ENCODE measurements at places on chromosomes 5 and 9.
A peak's percentile ranks its signal among the peaks of the same experiment; 100 is the strongest.

DNA sequence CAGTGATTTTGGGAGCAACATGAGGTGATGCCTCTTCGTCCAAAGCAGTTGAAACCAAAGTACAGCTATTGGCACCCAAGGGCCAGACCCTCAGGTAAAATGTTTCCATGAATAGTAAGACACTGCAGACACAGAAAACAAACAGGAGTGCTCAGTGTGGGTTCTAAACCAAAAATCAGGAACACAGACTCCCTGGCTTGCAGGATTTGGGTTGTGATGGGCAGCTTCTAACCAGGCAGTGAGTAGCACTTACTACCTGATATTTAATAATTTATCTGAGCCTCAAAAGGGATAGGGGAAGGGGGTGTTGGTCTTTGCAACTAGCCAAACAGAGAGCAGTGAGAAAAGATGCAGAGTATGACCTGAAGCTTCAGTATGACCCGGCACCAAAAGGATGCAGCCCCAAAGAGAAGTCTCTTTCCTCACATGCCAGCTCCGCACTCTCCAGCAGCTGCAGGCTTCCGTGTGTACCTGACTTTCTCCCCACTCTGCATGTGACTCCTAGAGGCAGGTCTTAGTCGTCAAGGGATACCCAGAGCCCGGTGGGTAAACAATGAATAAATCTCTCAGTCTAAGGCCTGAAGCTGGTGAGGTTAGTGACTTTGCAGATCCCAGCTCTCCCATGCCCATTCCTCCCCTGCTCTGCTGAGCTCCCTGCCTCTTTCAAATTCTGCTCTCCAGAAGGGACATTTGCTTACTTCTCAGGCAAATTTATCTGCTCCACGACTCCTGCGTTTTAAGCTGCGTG, 105.4 kb upstream of the SPOCK1 start:
- DNase-seq, result no peak

DNA sequence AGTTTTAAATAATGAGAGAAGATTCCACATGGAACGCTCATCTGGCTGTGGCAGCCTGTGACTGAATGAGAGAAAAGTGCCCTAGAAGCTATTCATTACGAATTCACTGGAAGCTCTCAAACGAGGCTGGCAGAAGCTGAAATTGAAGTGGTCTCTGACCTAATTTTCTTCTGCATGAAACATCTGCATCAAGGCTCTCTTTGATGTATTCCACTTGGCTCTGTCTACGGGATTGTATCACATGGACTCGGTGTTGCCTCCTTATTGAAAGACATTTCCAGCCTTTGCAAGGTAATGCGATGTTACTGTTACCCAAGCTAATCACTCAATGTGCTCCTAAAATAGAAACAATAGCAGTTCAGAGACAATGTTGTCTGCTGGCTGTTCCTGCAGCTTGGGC, 246.9 kb upstream of the ZNF462 start:
- no peak for DNase-seq

- peak; percentile 19 for DNase-seq
Measured at GRCh38 chr5:134174841-134175839, 1.6 kb downstream of the SKP1 start.

DNA sequence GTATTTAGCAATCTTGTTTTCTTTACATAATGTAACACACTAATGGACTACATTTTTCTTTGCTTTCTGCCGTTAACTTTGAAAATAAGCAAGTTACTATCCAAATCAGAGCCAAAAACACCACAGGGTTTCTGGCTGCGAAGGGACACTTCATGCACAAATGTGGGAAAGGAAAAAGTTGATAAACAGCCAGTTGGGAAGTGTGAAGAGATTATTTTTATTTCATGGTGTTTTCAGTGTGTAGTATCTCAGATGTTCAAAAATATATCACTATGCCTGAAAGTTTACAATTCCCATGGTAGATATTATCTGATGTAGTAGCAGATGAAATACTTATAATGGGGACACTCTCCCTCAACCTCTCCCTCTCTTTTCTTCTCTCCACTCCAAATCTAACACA, 135.3 kb downstream of the CETN3 start:
- DNase-seq, result no peak

DNA sequence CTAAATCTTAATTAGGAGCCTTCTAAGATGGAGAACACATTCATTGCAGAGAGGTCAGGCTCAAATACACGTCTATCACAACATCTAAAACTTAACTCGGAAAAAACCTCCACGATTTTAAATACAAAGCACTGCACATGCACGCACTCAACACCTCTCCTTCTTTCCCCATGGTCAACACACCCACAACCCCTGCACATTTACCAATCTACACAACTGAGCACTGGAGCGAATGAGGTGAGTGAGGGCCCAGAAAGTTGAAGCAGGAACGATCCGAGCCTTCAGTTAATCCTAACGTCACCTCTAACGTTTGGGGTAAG, 278 bp upstream of the NIPSNAP3A start:
- no peak for DNase-seq

DNA sequence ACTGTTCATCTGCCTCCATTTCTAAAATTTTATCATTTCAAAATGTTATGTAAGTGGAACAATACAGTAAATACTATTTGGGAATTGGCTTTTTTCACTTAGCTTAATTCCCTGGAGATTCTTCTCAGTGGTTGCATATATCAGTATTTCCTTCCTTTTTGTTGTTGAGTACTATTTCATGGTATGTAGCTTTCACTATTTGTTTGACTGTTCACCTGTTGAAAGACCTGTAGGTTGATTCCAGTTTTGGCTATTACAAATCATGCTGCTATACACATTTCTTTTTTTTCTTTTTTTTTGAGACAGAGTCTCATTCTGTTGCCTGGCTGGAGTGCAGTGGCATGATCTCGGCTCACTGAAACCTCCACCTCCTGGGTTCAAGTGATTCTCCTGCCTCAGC, 33.0 kb upstream of the PWWP2A start:
- peak; percentile 6 for DNase-seq

- no peak for DNase-seq
Measured at GRCh38 chr5:88675708-88676636, 207.0 kb downstream of the MEF2C start.

- no peak for DNase-seq
Measured at GRCh38 chr5:33425314-33425713, 15.5 kb upstream of the TARS1 start.

DNA sequence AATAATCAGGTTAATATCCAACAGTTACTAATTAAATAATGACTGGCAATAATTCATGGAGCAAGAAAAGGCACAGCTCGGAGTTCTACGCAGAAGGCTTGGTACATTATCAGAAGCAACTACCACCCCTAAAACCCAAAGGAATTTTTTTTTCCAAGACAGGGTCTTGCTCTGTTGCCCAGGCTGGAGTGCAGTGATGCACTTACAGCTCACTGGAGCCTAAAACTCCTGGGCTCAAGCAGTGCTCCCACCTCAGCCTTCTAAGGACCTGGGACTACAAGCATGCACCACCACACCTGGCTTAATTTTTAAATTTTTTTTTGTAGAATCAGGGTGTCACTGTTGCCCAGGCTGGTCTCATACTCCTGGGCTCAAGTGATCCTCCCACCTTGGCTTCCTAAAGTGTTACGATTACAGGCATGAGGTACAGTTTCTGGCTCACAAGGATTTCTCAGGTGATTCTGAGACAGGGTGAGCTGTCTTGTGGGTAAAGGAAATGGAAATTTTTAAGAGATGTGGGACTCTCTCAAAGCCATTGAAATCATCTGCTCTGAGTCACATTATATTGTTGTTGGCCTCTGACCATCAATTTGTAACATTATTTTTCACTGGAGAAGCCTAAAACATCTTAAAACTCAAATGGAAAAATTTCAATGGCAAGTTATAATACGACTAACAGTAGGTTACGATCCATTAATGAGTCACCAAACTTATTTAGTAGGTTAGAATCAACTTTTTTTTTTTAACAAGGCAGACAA, 19.7 kb upstream of the HSDL2 start:
- DNase-seq, result no peak

- no peak for DNase-seq
Measured at GRCh38 chr5:14211818-14212803, 69.0 kb downstream of the TRIO start.

GRCh38 chr5:56024810-56025150, 30.0 kb upstream of the IL6ST start:
- no peak for DNase-seq

DNA sequence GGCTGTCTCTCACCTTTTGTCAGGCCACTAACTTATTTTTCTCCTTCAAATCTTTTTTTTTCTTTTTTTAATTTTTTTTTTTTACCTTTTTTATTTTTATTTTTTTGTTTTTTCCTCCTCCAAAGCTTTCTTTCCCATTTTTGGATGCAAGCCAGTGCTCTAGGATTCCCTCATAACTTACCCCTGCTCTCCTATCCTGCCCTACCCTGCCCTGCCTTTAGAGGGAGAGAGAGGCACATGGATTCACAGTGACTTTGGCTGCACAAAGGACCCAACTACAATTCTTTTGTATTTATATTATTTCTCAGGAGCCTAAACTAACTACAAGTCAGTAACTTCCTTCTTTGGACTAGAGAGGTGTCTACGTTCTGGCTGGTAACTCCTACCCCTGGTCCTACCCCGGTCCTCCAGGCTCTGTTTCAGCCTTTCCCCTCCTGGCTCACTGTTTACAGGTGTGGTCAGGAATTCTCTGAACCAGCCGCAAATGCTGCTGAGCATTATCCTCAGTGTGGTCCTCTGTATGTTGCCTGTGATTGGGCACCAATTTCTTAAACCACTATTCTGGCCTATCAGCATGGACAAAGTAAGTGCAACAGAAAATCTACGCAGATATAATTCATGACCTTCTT, 8.4 kb upstream of the RUSC2 start:
- DNase-seq, result peak; percentile 31

GRCh38 chr5:118882666-118883065, 105.7 kb downstream of the DTWD2 start:
- no peak for DNase-seq

DNA sequence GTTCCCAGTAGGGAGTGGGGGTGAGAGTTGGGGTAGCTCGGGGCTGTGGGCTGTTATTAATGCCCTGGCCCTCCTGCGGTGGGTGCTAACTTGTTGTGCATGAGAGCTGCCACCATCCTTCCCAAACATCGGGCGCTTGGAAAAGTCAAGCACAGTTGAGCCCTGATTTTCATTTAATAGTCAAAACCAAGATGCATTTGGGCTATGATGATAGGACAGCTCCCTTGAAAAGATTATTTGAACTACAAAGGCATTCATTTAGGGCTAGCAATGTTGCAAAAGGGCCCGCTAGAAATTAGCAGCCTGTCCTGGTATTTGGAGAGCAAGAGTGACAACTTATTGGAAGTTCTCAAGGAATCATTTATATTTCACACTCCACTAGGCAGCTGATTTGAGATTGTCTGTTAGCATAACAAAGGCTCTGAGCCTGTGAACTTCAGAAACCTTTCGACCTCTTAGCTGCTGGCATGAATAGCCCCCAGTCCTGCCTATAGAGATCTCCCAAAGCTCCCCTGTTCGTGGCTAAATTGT, 128.2 kb upstream of the TMEM161B start:
- no peak for DNase-seq

- no peak for DNase-seq
Measured at GRCh38 chr5:151628112-151628823, 37.1 kb upstream of the FAT2 start.

- no peak for DNase-seq
Measured at GRCh38 chr5:10424124-10424731, 17.5 kb upstream of the ROPN1L start.

DNA sequence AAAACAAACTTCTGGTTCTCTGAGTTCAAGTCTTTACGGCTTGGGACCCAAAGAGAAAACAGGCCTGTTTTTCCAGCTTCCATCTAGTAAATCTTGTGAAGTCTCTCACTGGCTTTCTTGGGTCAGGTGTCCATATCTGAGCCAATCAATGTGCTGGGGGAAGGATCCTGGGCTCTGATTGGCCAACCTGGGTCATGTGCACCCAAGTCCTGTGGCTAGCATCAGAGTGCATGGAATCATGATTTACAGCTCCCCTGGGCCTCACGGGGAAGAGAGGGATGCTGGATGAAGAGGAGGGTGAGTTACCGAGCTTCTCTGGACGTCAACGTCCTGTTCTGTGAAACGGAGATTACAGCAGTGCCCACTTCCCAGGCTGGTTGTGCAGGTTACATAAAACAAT, 19.4 kb downstream of the CXCL14 start:
- no peak for DNase-seq

GRCh38 chr9:22654833-22655232, 208.2 kb downstream of the DMRTA1 start:
- no peak for DNase-seq

GRCh38 chr9:103669296-103669695, 424.8 kb upstream of the SMC2 start:
- DNase-seq, result no peak

- DNase-seq, result no peak
Measured at GRCh38 chr5:35158622-35159369, 71.5 kb downstream of the PRLR start.

DNA sequence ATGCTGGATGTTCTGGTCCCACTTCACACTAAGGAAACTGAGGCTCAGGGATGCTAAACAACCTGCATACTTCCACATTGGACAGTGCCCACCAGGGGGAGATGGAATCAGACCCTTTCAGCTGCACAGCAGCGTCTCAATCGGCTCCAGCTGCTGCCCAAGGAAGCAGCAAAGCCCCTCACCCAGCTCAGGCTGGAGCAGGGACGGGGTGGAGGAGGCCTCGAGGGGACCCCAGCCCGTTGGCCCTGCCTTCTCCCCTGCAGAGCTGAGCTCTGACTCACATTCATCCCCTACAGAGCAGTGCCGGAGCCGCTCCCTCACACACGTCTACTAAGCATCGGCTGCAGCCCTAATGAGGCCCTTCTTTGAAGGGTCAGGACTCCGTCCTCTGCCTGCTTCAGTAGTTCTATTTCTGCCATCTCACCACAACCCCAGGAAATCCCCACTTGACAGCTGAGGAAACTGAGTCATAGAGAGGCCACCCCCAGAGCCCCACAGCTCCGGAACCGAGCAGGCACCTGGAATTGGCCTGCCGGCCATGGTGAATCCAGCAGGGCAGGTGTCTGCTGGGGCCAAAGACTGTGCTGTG, 21.5 kb upstream of the SUSD3 start:
- no peak for DNase-seq

DNA sequence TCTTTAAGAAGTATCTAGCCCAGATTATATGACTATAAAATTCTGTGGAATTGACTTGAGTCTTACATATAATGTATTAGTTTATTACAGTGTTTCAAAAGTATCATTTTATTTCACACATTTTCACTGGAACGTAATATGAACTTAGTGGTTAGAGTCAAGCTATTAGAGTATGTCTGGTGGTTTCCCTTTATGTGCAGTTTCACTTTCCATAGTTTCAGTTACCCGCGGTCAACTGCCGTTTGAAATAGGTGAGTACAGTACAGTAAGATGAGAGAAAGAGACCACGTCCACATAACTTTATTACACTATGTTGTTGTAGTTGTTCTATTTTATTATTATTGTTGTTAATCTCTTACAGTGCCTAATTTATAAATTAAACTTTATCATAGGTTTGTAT, 50.5 kb downstream of the COMMD10 start:
- DNase-seq, result peak; percentile 45

- DNase-seq, result no peak
Measured at GRCh38 chr9:103755986-103756385, 338.1 kb upstream of the SMC2 start.

- DNase-seq, result no peak
Measured at GRCh38 chr5:585556-585955, 26.6 kb upstream of the CEP72 start.

GRCh38 chr5:51618234-51618633, 235.0 kb downstream of the ISL1 start:
- no peak for DNase-seq

Measured in activated CD4-positive, alpha-beta T cell treated with anti-CD3 and anti-CD28 coated beads, Interleukin-2, Interleukin-4, amounts not matched to agents 100 ng/mL and 50 ng/mL, durations not matched to agents 16 hours and 8 hours (primary cell).